Stimulated activated CD8-positive, alpha-beta memory T cell treated with anti-CD3 and anti-CD28 coated beads, Interleukin-7, amount 100 ng/mL, for 1 hour (primary cell): ENCODE measurements at places on chromosomes 5 and 9.

GRCh38 chr5:9264301-9264700 is 281.6 kb downstream of the SEMA5A start:
- no peak for DNase-seq

GRCh38 chr5:139664086-139664693 is 16.0 kb downstream of the CXXC5 start:
- no peak for DNase-seq

DNA sequence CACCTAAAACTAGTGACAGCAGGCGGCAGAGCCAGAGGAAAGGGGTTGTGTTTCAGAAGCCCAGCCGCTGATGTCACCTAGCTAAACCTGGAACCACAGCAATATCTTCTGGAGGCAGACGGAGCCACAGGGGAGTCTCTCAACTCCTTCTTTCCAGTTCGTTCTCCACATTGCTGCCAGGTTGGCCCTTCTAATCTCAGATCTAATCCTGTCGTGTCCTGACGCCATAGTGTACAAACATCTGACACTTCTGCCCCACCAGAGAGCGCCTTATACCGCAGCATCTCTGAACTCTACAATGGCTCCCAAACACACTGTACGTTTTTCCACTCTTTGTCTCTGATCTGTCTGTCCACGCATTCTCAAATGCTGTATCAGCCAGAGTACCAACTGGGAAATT is 240.0 kb downstream of the SMARCA2 start:
- no peak for DNase-seq

GRCh38 chr9:27866741-27867140 is 293.5 kb upstream of the C9orf72 start:
- DNase-seq: no peak

DNA sequence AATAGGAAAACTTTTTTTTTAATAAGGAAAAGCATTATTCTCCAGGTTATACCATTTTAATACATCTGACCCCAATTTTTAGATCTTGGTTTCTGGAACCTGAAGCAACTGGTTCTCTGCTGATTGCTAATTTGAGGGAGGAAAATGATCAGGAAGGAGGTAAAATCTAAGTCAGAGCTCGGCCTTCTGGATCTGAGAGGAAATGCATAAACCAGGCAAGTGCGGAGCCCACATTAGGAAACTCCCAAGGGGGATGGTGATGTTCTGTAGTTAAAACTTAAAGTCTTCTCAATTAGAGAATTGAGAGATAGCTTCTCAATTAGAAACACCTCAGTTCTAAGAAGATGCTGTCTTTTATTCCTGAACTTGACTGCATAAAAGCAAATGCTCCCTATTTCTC is 113.5 kb downstream of the TSSK1B start:
- DNase-seq: no peak
